NCI-H2107 (cell line): ENCODE measurements at places on chromosomes 5 and 9.

DNA sequence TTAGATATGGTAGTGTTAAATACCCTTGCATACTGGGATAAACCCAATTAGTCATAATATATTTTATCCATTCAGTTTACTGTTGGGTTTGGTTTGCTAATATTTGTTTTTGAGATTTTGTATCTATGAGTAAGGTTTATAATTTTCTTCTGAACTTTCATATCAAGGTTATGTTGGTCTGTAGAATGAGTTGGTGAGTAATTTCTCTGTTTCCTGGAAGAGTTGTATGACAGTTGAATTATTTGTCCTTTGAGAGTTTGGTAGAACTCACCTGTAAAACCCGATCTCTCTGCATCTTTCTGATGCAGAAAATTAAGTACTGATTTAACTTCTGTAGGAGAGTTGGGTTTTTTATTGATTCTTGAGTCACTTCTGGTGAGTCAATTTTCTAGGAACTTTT, 20.4 kb downstream of the DDX4 start:
- no peak for DNase-seq

DNA sequence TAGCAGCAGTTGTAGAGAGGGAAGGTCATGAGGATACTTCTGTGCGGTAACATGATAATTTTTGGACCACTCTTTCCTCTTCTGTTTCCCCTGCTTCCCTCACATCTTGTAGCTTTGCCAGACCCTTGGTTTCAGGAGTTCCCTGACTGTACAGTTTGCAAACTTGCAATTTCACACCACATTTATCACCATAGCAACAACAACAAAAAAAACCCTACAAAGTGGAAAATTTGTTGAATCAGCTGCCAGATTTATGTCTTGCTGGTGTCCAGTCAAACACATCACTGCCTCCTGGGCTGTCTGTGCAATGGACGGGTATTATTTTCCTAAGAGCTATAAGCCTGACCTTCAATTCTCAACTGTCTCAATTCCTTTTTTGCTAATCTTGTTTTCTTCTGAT, 751.6 kb downstream of the TLR4 start:
- DNase-seq = no peak

GRCh38 chr5:56512313-56512996, 279.3 kb upstream of the ANKRD55 start:
- no peak for DNase-seq

GRCh38 chr9:105259731-105260612, 15.5 kb downstream of the SLC44A1 start:
- DNase-seq = no peak

GRCh38 chr5:125327676-125328075, 581.2 kb upstream of the ZNF608 start:
- DNase-seq = no peak

GRCh38 chr5:55418994-55419968, 111.5 kb downstream of the MTREX start:
- DNase-seq = no peak

- no peak for DNase-seq
Observed at GRCh38 chr5:72940082-72940481, 15.8 kb upstream of the FCHO2 start.

DNA sequence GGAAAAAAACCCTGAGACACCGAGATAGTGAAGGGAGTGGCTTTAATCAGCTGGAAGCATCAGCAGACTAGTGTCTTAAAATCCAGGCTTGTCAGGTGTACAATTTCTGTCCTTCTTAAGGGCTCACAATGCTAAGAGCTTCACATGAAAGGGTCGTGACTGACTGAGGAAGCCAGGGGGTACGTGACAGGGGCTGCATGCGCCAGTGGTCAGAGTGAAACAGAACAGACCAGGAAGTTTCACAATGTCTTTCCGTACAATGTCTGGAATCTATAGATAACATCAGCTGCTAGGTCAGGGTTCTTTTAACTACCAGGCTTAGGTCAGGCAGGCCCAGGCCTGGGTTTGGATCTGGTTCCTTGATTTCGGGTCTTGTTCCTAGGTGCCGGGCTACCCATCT, 253.0 kb downstream of the CDH10 start:
- no peak for DNase-seq

DNA sequence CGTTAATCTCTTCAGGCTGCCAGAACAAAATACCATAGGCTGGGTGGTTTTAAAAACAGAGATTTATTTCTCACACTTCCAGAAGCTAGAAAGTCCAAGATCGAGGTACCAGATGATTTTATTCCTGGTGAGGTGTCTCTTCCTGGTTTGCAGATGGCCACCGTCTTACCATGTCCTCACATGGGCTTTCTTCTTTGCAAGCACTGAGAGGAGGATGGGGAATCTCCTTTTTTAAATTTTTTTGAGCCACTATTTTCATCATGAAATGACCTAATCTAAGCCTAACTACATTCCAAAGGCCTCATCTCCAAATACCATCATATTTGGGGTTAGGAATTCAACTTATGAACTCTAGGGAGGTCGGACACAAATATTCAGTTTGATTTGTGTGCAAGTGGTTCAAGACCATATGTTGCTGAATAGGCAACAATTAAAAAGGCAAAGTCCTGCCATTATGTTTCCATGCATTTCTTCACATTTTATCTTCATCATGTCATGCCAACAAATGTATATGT, 371.2 kb downstream of the CDH18 start:
- DNase-seq = no peak

DNA sequence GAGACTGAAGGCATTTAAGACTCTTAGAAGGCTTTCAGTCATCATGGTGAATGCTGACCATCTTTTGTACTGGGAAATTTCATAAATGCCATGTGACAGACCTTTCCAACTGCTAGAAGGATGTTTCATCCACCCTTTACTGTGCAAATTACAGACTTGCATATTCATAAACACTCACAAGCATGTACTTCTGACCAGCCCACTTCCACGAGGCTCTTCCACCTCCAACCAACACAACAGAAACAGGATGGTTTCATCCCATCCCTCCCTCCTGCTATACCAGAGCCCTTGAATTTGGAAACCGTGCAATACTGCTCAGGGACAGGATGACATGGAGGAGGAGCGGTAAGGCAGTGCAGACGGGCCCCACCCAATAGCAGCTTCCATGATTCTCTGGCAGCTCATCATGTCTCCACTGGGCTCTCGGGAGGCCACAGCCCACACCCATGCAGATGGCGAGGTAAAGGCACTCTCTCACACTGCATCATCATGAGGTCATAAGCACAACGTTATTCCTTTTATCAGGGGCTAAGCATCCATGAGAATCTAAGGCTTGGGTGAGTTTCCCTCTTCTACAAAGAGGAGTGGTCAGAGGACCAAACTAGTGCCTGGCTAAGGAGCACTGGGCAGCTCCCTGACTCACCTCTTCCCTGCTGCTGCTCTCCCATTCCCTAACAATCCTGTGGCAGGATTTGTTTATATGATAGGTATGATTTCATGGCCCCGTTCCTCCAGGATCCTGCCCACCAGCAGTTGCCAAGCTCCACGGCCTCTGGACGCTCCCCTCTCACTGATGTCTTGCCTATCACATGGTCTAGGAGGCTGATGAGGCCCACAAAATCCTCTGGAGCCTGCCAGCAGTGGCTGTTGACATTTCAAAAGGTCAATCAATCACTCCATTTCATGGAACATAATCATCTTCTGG, 94.4 kb upstream of the FSTL4 start:
- no peak for DNase-seq

GRCh38 chr5:127518319-127518621, 830 bp downstream of the PRRC1 start:
- DNase-seq = no peak

DNA sequence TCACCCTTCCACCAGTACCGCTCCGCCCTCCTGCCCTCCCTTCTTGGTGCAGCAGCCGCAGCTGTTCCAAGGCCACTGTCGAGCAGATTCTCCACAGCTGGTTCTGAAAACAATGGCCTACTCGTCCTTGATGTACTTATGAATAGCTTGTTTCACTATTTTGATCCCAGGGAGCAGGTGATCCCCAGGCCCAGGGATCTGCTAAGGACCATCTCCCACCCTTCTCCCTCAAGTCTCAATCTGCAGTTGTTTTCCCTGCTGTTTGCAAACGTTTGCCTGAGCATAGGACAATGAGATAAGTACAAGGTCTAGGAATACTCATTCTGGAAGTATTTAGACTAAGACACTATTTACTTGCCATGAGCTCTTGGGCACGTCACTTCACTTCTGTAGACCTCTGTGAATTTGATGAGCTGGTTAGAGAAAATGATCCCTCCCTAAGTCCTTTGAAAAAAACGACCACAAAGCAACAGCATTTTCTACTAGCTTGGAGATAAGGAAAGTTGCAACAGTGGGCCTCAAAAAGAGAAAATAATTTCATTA, 1.8 kb downstream of the LURAP1L start:
- no peak for DNase-seq

DNA sequence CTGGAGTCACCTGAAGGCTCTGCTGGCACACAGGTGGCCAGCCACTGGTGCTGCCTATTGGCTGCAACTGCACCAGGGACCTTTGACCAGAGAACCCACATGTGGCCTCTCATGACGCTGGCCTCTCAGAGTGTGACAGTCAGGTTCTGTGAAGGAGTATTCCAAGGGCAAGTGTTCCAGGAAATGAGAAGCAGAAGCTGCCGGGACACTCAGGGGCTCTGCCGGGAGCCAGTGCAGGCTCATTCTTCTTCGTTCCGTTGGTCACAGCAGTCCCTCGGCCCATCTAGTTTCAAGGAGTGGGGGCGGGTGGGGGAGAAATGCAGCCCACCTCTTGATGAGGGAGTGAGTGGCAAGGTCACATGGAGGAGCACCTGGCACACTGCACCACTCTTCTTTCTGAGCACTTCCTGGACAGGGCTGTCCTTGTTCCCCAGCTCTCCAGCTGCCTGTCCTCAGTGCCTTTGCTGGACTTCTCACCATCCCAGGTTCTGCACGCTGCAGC, 237.5 kb downstream of the GADD45G start:
- no peak for DNase-seq
